ENCODE measurements at places on chromosomes 7 and 10.

DNA sequence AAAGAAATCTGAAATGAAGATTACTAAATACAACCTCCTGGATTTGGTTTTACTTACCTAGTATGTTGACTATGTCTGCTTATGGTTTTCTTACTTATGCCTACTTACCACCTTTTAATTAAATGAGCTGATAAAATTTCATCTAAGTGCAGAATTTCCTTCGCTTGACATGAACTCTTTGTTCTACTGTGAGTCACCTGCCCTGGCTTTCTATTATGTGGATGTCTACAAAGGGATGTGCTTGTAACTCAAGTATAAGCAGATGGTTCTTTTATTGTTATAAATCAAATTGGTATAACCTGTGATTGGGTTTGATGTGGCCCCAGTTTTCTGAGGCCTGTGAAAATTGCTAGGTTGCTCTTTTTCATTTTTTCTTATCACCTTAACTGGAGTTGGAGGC lies 389.1 kb upstream of the ANKRD30A start:
- DNase-seq, result no peak

GRCh38 chr10:49569031-49569631 lies 30.2 kb upstream of the ERCC6 start:
- DNase-seq, result no peak

GRCh38 chr10:75508814-75509306 lies 77.4 kb downstream of the LRMDA start:
- DNase-seq, result no peak

DNA sequence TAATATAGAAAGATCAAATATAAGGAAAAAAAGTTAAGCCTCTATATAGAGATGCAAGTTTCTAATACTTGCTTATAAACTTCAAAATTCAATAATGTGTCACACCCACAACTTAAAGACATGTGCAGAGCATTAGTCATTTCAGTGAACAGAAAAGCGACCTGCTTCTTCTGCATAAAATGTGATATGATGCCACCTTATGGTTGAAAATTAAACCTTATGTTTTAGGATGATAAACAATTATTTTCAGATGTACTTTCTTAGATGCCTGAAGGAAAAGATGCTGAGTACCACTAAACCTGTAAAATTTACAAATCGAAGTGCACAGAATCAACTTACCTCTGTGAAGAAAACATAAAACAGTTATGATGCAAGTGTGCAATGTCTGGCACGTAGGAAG lies 96.0 kb downstream of the MTERF1 start:
- DNase-seq, result no peak

DNA sequence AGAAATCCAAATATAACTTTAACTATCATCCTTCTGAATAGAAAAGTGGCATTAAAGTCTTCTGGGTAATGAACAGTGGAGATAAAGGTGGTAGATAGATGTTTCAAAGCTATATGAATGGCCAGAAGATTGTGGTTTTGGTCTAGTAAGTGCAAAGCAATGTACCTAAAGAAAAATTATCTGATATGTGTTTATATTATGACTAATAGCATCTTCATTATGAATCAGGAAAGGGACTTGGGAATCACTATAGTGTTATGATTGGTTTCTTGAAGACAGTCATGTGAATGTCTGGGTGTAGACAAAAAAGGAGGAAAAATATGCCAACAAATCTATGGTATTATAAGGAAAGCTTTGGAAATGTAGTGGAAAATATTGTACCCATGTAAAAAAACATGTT lies 3.0 kb downstream of the ZNF518A start:
- no peak for DNase-seq
